ENCODE measurements at places on chromosomes 3 and 15. TPM values are rescaled to one million over a fixed set of nuclear protein-coding genes. Genes with fewer than 3 reads are reported as not detected.

DNA sequence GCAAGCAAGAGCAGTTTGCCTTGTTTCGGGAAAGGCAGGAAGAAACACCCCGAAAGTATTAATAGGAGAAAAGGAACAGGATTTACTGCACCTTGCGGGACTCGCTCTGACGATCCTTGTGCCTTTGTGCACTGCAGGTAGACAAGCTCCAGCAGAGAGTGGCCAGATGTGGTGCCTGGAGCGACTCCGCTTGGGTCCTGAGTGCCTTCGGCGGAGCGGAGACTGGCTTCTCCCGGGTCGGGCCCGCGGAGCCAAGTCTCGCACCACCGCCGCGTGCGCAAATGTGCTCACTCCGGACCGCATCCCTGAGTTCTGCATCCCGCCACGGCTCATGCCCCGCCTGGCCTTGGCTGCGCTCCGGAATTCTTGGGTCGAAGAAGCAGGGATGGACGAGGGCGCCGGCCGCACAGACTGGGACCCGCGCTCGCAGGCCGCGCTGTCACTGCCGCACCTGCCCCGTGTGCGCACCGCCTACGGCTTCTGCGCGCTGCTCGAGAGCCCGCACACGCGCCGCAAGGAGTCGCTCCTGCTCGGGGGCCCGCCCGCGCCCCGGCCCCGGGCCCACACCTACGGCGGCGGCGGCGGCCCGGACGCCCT, 769 bp downstream of the C2CD4A start:
- H3K36me3 ChIP-seq, result no peaks in the 10 kb centered on the region
- H3K27ac ChIP-seq, result peak overlapping the region; percentile 38
- peaks cover 5% of the 10 kb centered on the region for H3K4me1 ChIP-seq
- peak; percentile 22 for DNase-seq
- H3K4me3 ChIP-seq, result peak overlapping the region; percentile 47
- no peaks in the 10 kb centered on the region for H3K27me3 ChIP-seq

DNA sequence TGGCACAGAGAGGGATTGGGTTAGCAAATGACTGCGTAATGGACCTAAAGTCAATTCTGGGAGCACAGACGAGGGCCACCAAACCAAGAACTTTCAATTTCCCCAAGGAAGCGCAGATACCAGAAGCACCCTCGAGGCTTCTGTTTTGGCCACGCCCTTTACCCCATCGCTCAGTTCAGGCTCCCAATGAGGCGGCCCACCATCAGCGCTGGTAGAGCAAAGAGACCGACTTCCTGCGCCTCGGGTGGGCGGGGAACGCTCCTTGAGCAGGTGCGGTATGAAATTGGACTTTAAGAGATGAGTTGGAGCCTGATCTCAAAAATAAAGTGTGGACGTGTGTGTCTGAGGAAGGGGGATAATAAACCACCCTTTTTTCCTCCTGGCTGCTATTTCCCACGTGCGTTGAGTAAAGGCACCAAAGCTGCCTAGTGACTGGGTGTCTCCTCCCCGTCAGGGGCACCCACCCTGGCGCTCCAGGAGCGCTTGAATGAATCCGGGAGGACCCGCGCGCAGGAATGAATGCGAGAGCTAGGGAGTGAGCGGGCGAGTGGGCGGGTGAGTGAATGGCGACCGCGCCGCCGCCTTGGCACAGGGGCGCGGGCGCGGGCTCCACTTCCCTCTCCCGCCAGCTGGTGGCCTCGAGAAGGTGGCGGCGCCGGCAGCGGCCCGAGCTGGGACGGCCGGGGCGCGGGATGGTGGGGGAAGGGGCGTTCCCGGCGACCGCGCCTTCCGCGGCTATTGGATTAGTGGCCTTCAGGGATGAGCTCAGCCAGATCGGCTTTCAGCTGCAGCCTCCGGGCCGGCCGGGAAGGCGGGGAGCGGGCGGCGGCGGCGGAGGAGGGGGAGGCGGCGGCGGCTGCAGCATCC, at the start of gene SPSB4:
Gene SPSB4 (plus strand): TSS at position 772 of the 867 bp plus-strand sequence. CDS start 14,758 bp downstream, outside the sequence.
- no peak for DNase-seq
- H3K27ac ChIP-seq, result no peak within 1 kb of the TSS
- peak within 1 kb of the TSS; percentile 14 for H3K4me3 ChIP-seq
- H3K27me3 ChIP-seq, result no peaks in the 10 kb centered on the region
- peaks cover 9% of the 10 kb centered on the region for H3K4me1 ChIP-seq

DNA sequence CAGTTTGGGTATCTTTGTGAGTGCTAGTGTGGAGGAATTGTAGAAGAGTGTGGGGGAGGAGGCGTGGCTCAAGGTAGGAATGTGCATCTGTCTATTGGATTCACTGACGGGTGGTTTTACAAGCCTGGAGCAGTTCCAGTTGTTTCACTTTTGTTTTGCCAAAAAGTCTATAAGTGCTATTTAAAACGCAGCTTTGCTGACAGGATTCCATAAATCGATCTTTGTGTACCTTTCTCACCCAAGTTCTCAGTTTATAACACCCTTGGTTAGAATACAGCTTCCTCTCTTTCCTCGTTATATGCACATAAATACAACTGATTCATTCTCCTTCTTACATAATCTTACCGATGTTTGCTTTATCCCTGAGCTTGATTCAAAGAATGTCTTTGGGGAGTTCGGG, 123.2 kb upstream of the UBE2E2 start:
- no peak overlapping the region for H3K27ac ChIP-seq
- no peaks in the 10 kb centered on the region for H3K36me3 ChIP-seq
- H3K4me3 ChIP-seq, result no peak overlapping the region
- DNase-seq, result no peak
- no peaks in the 10 kb centered on the region for H3K4me1 ChIP-seq
- H3K27me3 ChIP-seq, result no peaks in the 10 kb centered on the region

The NSUN3 gene
- 32.6 TPM for total RNA-seq

- DNase-seq, result no peak
- H3K27ac ChIP-seq, result no peak overlapping the region
- H3K4me1 ChIP-seq, result no peaks in the 10 kb centered on the region
- H3K27me3 ChIP-seq, result no peaks in the 10 kb centered on the region
- no peaks in the 10 kb centered on the region for H3K36me3 ChIP-seq
Measured at GRCh38 chr3:17844236-17844635, 101.8 kb upstream of the TBC1D5 start.

The PPP4R2 gene
- 83.1 TPM for total RNA-seq

- H3K4me3 ChIP-seq, result no peak overlapping the region
- no peaks in the 10 kb centered on the region for H3K27me3 ChIP-seq
- peaks cover 8% of the 10 kb centered on the region for H3K4me1 ChIP-seq
- no peaks in the 10 kb centered on the region for H3K36me3 ChIP-seq
- H3K27ac ChIP-seq, result no peak overlapping the region
Measured at GRCh38 chr15:81270781-81271491, 53.0 kb downstream of the STARD5 start.

DNA sequence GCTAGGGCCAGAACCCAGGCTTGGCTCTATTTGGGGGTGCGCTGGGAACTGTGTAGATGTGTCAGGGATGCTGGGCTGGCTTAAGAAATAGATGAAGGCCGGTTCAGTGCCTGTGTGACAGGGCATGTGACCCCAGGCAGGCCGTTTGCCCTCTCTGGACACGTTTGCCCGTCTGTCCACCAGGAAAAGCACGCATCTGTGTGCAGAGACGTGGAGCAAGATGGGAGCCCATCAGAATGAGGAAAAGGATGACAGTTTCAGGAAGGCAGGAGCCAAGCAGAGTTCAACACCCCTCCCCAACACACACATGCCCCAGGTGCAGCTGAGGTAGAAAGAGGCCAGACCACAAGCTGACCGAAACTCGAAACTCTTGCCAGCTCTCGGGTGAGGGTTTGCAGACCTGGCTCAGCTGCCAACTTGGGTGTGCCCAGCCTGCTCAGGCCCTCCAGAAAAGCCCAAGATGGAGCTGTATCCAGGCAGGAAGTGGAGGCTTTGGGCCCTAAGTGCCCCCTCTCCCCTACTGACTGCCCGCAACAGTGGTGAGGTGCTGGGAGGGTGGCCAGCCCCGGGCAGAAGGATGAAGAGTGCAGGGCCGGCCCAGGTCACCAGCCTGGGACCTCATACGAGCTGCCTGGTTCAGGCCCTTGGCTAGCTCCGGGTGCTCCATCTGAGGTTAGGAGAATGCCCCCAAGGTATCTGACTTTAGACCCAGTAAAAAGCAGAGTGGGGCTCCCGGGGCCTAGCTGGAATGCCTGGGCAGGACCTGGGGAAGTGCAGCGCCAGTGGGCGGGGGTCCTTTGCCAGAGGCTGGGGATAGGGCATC, 10.2 kb upstream of the MESP1 start:
- no peak for DNase-seq
- no peaks in the 10 kb centered on the region for H3K4me1 ChIP-seq
- H3K27me3 ChIP-seq, result no peaks in the 10 kb centered on the region
- no peak overlapping the region for H3K4me3 ChIP-seq
- no peak overlapping the region for H3K27ac ChIP-seq
- H3K36me3 ChIP-seq, result no peaks in the 10 kb centered on the region

DNA sequence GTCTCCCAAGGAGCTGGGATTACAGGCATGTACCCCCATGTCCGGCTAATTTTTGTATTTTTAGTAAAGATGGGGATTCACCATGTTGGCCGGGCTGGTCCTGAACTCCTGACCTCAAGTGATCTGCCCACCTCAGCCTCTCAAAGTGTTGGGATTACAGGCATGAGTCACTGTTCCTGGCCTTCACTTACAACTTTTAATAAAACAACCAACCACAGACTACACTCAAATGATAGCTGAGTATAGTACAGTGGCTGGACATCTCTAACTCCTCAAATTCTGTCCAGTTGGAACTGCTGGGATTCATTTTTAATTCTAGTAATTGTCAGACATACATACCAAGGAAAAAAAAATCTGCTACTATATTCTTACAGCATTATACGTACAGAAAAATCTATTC, 71.0 kb downstream of the PBRM1 start:
- H3K36me3 ChIP-seq, result no peaks in the 10 kb centered on the region
- DNase-seq, result no peak
- H3K27ac ChIP-seq, result no peak overlapping the region
- no peaks in the 10 kb centered on the region for H3K27me3 ChIP-seq
- no peak overlapping the region for H3K4me3 ChIP-seq
- no peaks in the 10 kb centered on the region for H3K4me1 ChIP-seq

- H3K4me3 ChIP-seq, result peak overlapping the region; percentile 87
- H3K27ac ChIP-seq, result peak overlapping the region; percentile 95
- no peaks in the 10 kb centered on the region for H3K36me3 ChIP-seq
- no peaks in the 10 kb centered on the region for H3K4me1 ChIP-seq
- DNase-seq, result peak; percentile 19
- no peaks in the 10 kb centered on the region for H3K27me3 ChIP-seq
Measured at GRCh38 chr3:196740481-196741248, 1.0 kb downstream of the PAK2 start.

DNA sequence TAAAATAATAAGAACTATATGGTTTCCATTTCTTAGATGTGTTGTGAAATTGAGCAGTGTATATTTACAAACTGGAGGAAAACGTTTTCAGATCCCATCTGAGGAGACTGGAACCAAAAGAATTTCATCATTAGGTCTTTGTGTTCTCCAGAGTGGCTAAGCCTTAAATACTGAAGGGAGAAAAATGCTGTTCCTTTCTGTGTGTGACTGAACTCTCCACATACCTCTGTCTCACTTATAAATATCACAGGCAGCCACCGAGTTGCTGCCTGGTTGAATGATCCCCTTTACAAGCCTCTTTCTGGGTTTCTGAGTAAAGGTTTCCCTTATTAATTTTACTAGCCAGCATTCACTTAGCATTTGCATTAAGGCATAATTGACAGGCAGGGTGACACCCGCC, 913.9 kb upstream of the NR2F2 start:
- H3K4me3 ChIP-seq, result no peak overlapping the region
- no peaks in the 10 kb centered on the region for H3K4me1 ChIP-seq
- DNase-seq, result no peak
- peak overlapping the region; percentile 17 for H3K27ac ChIP-seq
- H3K36me3 ChIP-seq, result no peaks in the 10 kb centered on the region

DNA sequence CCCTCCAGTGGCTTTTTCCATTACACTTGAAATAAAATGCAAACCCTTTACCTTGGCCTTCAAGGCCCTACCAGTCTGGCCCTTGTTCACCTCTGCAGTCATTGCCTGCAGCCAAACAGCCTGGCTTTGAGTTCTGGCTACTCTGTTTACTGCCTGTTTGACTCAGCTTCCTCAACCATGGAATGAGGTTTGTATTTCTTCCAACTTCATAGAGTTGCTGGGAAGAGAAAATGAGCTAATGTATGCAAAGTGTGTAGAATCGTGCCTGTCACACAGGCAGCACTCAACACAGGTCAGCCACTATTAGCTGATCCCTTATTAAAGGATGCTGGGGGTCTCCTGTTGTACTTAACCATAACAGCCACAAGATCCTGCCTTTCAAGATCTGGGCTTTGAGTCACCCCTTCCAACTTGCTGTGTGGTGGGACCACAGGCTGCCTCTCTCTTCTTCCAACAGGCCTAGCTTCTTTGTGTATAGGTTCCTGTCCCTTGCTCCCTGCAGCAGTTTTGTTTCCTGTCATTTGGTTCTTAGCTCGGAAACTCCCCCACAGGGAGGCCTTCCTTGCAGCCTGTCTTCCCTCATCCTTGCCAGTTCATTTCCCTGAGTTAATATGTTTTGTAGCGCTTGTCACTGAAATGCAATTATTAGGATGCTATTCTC, 6.4 kb downstream of the MED12L start:
- DNase-seq, result no peak
- H3K36me3 ChIP-seq, result no peaks in the 10 kb centered on the region

The LDHAL6B gene
- total RNA-seq, result not detected

- DNase-seq, result no peak
- no peaks in the 10 kb centered on the region for H3K27me3 ChIP-seq
- H3K36me3 ChIP-seq, result no peaks in the 10 kb centered on the region
- no peak overlapping the region for H3K4me3 ChIP-seq
- peaks cover 4% of the 10 kb centered on the region for H3K4me1 ChIP-seq
Measured at GRCh38 chr3:29568355-29568754, 287.5 kb downstream of the RBMS3 start.

DNA sequence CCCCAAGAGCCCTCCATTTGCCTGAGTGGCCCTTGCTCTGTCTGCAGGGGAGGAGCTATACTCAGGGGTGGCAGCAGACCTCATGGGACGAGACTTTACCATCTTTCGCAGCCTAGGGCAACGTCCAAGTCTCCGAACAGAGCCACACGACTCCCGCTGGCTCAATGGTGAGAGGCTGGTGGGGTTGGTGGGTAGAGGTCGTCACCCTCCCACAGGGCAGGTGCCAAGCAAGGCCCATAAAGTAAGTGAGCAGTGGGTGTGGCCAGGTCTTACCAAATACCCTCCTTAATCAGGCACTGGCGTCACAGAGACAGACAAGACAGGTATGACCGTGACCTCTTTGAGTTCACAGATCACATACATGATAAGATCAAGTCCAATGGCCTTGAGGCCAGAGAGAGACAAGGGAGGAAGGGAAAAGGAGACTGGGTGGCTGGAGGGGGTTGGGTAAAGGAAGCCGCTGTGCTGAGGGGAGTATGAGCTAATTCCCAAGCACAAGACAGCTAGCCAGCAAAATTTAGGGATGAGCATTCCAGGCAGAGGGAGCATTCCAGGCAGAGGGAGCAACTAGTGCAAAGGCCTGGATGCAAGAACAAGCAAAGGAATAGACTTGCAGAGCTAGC, 2.5 kb downstream of the SEMA3B start:
- no peaks in the 10 kb centered on the region for H3K27me3 ChIP-seq
- H3K36me3 ChIP-seq, result no peaks in the 10 kb centered on the region
- no peak overlapping the region for H3K4me3 ChIP-seq

DNA sequence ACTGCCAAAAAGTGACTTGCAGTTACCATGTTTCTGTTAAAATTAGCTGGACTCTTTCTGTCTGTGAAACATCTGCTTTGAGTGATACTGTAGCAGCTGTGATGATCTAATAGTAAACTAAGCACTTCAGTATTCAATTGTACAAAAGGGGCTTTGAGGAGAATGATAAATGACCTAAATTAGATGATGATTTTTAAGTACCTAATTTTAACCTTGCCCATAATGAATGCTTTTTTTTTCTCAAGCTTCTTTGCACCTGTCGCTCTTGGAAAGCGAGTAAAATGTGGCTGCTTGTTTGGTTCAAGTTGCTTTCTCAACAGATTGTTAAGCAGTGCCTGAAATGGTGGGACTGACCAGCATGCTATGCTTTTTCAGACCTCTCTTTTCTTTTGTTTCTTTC, 752.3 kb downstream of the EPHA3 start:
- no peak for DNase-seq
- no peaks in the 10 kb centered on the region for H3K36me3 ChIP-seq
- no peak overlapping the region for H3K4me3 ChIP-seq

The SLC7A14 gene
- total RNA-seq, result 0.55 TPM

The PLOD2 gene
- 23.5 TPM for total RNA-seq
